ENCODE measurements at places on chromosomes 12 and 14.
A peak's percentile ranks its signal among the peaks of the same experiment; 100 is the strongest.

- no peak for DNase-seq
These were observed 88.4 kb downstream of the POLR3B start for GRCh38 chr12:106445959-106446358.

- DNase-seq = no peak
These were observed 107.1 kb upstream of the SLCO1C1 start for GRCh38 chr12:20588042-20588441.

DNA sequence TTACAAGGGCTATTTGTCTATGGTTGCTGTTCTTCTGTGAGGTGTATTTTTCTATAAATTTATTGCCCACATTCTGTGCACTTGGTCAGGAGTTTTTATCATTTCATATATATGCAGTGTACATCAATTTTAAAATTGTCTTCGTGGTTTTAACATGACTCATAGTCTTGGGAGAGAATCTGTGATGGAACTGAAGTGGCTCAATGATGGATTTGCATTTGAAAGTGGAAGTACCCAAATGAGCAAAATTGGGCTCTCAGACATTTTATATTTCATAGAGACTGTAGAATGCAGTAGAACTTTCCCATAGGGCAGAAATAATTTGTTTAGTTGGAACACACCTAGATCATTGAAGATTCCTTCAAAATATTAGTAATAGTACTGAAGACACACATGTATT, 1.9 kb upstream of the SCFD1 start:
- peak; percentile 44 for DNase-seq

DNA sequence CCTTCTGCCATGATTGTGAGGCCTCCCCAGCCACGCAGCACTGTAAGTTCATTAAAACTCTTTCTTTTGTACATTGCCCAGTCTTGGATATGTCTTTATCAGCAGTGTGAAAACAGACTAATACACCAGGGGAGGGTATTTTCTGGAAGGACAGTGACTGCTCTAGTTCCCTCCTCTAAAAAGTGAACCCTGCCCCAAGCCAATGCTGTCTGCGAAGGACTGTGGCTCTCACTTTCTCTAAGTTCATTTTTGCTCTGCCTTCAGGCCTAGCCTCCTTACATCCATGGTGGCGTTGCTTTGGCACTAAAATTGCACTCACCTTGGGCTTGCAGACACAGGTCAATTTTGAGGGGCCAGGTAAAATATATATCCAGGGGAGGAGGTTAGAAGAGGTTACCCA, 323.0 kb downstream of the VRK1 start:
- no peak for DNase-seq

DNA sequence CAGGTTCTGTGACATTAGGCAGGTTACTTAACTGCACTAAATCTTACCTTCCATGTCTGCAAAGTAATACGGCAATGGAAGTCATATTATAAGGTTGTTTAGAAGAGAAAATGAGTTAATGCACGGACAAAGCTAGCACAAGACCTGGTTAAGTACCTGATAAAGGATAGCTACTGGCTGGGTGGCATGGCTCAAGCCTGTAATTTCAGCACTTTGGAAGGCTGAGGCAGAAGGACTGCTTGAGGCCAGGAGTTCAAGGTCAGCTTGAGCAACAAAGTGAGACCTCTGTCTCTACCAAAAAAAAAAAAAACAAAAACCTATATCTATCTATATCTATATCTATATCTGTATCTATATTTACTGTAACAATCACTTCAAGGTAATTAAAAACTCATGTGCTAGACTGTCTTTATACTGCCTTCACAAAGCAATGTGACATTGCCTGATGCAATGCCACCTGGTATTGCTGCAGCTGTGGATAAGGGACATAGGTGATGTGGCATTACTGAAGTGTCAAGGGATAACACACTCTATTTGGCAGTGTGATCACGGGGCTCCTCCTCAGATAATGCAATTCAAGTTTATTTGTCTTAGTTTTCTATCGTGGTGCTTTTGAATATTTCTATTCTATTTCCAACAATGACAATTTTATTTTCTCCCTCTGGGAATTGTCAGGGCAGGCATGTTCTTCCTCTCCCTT, 107.1 kb downstream of the PAX9 start:
- DNase-seq = no peak
